Stimulated activated CD4-positive, alpha-beta T cell treated with anti-CD3 and anti-CD28 coated beads, Interleukin-15, amount 100 ng/mL, for 1 hour (primary cell): ENCODE measurements at places on chromosomes 11 and 22.

- no peak for DNase-seq
These were observed 121.7 kb downstream of the SGSM3 start for GRCh38 chr22:40491990-40492631.

- no peak for DNase-seq
These were observed 11.9 kb upstream of the MDK start for GRCh38 chr11:46369458-46370152.

DNA sequence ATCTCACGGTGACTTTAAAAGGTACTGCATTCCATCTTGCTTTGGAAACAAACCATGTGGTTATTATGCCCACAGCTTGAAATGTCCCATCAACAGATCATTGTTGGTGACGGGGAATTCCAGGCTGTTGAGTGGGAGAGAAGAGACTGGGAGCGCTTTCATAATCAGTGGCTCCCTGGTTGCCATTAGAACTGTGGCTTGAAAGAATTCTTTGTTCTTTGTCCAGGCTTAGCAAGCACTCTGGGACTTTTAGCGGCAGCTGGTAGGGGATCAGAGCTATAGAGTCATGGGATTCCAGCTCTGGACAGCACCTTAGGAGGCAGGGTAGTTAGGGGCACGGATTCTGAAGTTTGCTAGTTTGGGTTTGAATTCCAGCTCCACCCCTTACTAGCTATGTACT lies 22.0 kb downstream of the MMP20 start:
- DNase-seq: no peak

GRCh38 chr22:35218079-35218478 lies 39.2 kb upstream of the HMGXB4 start:
- no peak for DNase-seq

GRCh38 chr11:67463680-67464410 lies 5.2 kb downstream of the TMEM134 start:
- DNase-seq: no peak

DNA sequence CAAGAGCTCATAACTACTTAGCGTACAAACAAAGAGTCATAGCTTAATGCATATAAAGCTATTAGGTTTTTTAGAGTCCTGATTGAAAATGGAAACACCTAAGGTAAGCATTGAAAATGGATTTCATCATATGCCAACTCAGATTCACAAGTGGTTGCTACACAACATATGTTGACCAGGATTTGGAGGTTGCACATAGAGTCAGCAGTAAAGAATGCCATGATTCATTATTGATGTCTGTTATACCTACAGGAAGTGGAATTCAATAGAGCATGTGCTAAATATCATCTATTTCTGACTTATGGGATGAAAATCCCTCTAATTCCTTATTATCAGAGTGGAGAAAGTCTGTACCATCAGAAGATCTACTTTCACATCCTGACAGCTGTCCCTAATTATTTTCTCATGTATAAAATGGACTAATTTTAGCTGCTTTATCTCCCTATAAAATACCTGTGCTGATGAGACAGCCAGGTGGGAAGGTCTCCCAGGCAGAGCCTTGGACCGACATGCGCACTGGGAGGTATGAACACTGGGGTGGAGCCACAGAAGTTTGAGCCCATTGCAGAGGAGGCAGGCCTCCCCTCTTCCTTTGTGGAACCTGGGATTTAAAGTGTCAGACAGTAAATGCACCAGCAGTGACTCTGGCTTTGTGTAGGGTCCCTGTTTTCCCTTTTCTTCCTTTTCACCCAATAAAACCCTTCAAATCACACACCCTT lies 204.2 kb downstream of the AASDHPPT start:
- DNase-seq: no peak

GRCh38 chr11:62854825-62855570 lies 15.6 kb upstream of the WDR74 start:
- DNase-seq: no peak

DNA sequence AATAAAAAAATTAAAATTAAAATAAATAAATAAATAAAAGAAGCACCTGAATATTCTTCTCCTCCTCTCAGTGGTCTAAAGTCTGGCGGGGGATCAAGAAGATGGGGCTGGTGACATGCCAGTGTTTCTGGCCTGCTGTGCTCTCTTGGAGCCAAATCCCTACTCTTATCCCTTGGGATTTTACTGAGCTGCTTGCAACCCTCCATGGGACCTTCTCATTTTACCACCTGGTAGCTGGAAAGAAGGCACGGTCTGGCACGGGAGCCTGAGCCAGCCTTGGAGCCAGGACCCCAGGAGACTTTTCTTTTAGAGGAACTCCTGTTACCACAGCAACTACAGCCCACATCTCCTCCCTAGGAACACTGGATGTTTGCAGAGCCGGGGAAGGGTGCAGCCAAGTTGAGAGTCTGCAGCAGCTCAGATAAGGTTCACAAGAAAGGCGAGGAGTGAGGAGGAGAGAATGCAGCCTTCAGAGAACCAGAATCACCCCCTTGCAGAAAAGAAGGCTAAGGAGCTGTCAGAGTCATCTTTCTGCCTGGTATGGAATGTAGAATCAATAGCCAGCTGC lies 21.4 kb downstream of the CD6 start:
- no peak for DNase-seq

GRCh38 chr11:115548878-115549528 lies 44.8 kb upstream of the CADM1 start:
- no peak for DNase-seq

DNA sequence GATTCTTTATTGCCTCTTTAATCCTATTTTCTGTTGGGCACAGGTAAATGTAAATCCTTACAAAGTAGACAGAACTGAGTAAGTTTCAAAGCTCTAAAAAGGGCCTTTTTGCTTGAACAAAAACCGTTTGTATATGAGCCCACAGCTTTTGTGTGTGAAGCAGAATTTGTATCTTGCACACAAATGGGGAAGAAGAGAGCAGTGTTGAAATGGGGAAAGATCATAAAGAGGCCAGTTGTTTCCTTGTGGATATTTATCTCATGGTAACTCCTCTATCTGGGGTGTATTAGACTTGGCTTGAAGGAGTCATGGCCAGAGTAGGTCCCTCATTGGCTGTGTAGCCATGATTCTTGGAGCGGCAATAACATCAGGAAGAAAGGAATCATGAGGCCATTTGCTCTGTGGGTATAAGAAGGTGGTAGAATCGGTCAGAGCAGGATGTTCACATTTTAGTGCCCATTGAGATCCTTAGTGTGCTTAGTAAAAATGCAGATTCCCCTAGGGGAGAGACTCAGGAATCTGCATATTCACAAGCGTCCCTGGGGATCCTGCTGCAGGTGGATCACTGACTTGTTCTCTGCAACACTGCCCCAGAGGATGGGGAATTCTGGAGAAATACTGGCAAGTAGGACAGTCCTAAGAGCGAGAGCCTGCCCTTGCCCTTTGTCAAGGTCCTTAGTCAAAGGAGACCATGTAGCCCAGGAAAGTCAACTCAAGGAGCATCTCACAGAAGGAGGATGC lies 126.5 kb downstream of the LDLRAD3 start:
- no peak for DNase-seq

DNA sequence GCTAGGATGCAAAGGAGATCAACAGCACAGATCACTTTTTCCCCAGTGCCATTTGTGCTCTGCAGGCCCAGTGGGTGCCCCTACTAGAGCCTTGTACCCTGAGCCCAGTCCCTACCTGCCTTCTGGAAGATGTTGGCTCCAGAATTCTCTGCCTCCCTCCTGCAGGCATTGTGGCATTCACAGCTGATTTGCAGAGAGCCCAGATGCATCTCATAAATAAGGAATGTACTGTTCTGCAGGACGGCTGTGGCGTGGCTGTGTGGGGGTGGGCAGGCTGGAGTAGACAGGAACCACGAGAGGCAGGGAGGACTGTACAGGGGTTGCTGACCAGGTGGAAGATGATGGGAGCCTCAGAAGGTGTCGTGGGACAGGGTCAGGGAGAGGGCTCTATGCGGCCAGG lies 11.2 kb upstream of the MIAT start:
- DNase-seq: no peak

GRCh38 chr11:36513965-36514364 lies 3.9 kb upstream of the TRAF6 start:
- no peak for DNase-seq

- DNase-seq: no peak
These were observed 1.9 kb upstream of the BCL9L start for GRCh38 chr11:118927554-118928100.

DNA sequence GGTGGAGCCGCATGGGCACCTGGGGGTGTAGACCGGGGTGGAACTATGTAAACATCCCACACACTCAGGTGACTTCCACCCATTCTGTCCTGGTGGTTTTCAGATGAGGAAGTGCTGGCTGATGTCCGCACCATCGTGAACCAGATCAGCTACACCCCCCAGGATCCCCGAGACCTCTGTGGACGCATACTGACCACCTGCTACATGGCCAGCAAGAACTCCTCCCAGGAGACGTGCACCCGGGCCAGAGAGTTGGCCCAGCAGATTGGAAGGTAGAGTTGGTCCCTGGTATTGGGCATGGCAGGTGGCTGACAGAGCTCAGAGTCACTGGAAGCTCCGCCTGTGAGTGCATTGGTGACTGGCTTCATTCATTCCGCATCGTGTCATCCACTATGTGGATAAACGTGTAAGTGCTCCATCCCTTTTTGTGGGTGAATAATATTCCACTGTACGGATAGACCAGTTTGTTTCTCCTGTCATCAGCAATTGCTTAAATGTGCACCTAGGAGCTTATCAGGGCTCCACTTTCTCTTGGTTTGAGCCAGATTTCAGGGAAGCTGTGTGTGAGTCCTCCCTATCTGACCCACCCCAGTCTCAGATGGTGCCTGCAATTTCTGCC lies 29.9 kb downstream of the NADSYN1 start:
- no peak for DNase-seq

DNA sequence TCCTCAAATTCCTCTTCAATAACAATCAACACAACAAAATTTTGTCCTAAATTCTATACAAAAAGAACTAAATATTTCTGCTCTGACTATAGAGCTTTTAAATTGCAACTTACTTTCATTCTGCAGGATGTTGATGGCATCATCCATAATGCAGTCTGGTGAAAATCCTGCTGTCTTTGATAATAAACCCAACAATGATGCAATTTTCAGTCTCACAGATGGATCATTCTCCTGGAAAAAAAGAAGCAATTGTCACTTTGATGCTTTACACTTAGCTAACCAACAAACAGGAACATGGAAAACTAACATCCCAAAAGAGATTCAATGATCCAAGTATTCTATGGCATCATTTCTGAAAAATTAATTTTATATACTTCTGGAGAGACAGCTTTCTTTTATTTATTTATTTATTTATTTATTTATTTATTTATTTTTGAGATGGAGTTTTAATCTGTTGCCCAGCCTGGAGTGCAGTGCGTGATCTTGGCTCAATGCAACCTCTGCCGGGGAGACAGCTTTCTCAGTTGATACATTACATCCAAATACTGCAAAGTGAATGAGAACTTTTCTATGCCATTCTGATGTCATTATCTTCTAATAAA lies 13.0 kb downstream of the INTS4 start:
- no peak for DNase-seq

DNA sequence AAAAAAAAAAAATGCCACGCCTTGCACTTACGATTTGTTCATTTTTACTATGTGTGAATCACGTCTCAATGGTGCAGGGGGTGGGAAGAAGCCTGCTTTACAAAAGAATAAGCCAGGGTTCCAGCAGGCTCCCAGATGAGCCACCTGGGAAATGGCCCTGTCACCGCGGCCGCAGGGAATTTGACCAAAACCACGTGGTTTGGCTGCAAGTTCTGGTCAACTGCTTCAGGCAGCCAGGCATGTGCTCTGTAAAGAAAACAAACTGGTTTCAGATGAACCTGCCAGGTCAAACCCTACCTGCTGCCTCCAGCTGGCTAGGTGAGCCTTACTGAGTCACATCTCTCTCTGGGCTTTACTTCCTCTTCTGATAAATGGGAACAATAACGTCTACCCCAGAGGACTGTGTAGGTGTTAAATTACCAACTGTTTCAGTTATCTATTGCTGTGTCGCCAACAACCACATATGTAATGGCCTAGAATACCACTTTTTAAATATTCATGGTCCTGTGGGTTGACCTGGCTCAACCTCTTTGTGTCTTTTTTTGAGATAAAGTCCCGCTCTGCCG lies 30.5 kb upstream of the GCAT start:
- DNase-seq: no peak

GRCh38 chr11:17735818-17736578 lies 1.4 kb downstream of the KCNC1 start:
- DNase-seq: no peak

- DNase-seq: no peak
These were observed 1000.4 kb downstream of the OPCML start for GRCh38 chr11:132531921-132532320.

DNA sequence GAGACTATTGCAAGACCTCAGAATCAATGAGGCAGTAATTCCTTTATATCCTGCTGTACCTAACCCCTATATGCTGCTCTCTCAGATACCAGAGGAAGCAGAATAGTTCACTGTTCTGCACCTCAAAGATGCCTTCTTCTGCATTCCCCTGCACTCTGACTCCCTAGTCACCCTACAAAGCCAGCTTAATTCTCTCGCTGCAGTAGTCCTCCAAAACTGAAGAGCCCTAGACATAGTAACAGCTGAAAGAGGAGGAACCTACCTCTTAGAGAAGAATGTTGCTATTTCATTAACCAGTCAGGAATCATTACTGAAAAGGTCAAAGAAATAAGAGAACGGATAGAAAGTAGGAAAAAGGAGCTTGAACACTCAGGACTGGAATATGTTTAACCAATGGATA lies 49.3 kb downstream of the PRSS23 start:
- no peak for DNase-seq

DNA sequence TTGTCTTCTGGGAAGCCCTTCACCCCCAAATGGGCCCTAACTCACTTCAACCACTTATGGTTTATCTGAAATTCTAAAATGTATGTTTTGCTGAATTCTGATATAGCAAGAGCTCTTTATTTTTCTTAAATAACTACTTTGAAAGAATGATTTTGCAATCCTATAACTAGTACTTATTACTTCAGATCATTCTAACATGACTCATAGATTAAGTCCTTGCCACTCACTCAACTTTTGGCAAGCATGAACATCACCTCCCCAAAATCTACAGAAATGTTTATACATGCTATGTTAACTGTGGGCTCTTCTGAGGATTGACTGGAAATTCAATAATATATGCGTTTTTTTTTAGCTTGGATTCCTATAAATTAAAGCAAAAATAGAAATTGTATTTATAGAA lies 367.4 kb upstream of the FAT3 start:
- no peak for DNase-seq

DNA sequence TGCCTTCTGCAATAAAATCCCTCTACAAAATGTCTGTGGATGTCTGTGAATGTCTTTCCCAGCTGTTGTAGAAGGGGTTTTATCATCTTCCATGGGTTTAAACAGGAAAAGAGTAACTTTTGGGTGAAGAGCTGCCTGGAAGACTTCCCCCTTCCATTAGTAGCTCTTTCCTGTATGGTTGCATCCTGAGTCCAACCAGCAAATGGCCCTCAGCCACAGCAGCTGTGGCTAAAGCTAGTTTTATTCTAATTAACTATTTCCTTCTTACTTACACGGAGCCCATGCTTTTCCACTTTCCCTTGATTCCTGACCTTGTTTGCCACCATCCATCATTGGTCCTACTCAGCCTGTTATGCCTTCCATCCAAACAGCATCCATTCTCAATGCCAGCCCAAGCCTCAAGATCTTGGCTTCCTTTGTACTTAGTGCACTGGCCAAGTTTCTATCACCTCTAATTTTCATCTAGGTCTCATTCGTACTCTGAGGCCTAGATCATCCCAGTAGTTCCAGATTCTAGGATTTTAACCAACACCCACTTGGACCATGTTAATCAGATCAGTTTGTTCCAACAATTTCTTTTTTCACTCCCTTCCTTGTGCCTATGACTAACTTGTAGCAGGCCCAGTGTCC lies 41.5 kb upstream of the CADM1 start:
- no peak for DNase-seq

GRCh38 chr11:9172389-9172788 lies 81.0 kb upstream of the SCUBE2 start:
- DNase-seq: no peak
